Right kidney (tissue), 9 donors: ENCODE measurements at places on chromosomes 2 and 18.

DNA sequence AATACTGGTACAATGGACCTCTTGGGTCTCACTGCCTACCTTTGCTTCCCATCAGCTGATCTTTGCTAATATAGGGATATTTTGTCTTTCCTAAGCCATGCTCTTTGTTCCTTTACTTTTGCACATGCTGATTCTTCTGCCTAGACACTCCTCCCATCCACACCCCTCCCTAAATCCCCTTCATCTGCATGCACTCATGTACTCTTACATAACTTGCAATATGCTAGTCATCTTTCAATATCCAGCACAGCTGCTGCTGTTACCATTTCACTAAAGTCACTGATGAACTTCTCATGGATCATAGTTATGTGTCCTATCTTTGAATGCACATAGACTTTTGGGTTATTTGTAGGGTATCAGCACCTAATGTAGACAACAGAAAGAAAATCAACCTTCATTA is 18.5 kb upstream of the DTNA start:
- DNase-seq, result no peak

- DNase-seq, result no peak
Observed at GRCh38 chr2:194103941-194104659, 1552.9 kb upstream of the SLC39A10 start.

GRCh38 chr2:160289126-160289525 is 89.1 kb upstream of the ITGB6 start:
- no peak for DNase-seq

DNA sequence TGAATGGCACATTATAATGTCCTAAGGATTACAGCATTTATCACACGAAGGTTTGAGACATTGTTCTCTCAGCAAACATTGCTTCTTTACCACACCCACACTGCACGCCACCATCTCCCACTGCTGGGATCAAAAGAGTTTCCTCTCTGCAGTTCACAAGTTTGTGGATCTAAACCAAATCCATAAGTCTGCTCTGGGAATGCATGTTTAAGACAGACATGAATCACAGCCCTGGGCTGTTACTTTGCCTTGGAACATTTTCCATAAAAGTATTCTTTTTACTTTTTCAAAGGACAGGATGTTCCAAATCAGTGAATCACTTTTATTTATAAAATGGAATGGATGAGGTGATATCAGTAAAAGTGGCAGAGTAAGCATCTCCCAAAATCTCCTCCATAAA is 36.1 kb downstream of the STPG4 start:
- DNase-seq, result no peak

DNA sequence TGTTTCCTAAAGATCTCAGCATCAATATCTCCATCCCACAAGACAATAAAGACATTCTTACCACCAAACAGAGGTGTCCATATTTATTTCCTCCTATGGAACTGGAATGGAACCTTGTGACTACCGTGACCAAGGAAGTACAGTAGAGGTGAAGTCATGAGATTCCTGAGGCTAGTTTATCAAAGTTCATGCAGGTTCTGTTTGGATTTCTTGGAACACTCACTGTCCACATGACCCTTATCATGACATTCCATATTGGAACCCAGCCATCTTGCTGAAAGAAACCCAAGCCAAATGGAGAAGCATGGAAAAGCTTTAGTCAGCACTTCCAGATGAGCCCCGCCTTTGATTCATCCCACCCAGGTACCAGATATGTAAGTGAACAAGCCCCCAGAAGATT is 516.0 kb upstream of the POU3F3 start:
- no peak for DNase-seq

DNA sequence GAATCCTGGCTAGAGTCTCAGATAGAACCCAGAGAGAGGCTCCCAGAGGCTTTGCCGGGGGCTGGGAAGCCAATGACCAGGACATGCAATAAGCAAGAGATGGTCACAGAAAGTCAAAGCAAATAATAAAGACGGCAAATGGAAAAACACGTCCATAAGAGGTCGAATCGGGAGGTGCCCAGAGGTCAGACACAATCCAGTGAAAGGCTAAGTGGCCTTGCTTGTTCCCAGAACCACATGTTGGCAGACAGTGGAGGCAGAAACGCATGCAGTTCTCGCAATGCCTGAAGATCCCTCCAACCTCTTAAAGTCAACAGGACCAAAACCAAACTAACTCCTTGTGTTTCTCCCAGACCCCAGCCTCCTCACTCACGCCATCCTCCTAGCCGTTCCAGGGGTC is 3.0 kb downstream of the CYB5A start:
- no peak for DNase-seq

GRCh38 chr18:57629422-57629821 is 7.8 kb upstream of the NARS1 start:
- no peak for DNase-seq

GRCh38 chr18:45166836-45167551 is 448.3 kb upstream of the SLC14A2 start:
- DNase-seq, result no peak

DNA sequence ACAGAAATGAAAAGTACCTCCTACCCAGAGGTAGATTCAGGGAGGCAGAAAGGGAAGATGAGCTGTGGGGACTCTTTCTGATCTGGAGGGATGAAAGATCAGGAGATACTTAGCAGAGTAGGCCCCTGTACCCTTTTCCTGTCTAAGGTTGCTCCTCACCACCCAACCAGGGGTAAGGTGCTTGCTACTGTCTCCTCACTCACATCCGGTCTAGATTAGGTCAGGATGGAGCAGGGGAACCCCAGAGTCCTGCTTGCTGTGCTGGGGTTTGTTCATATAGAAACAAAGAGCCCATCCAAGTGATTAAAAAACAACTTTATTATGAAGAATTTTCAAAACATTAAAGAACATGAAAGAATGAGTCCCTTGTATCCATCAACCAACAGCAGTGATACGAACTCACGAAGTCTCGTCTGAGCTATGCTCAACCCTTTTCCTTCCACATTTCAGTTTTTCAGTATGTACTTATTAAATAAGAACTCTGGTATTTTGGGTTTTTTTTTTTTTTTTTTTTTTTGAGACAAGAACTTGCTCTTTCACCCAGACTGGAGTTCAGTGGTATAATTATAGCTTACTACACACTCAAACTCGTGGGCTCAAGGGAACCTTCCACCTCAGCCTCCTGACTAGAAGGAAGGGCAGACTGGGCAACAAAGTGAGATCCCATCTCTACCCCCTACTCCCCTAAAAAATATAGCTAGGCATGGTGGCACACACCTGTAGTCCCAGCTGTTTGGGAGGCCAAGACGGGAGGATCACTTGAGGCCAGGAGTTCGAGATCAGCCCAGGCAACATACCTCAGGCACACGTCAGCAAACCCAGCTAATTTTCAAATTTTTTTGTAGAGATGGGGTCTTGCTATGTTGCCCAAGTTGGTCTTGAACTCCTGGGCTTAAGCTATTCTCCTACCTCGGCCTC is 28.5 kb upstream of the MCFD2 start:
- no peak for DNase-seq

- DNase-seq, result no peak
Observed at GRCh38 chr18:71038196-71038595, 749.4 kb downstream of the SOCS6 start.

- no peak for DNase-seq
Observed at GRCh38 chr2:239726631-239727181, 298.4 kb downstream of the NDUFA10 start.

DNA sequence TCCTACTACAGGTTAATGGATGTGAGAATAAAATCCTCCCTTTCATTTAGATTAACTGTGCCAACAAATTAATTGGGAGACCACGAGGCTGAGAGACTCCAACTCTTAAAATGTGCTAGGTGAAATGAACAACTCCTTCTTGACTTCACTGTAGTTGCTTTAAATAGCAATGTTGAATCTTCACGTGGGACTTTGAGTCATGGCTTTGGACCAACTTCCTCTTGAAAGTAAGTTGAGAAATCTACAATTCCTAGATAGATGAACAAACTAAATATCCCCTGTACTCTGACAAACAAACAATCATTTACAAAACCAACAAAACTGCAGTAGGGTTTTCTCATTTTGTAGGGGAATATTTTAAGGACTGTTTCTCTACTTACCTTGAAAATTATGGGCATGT is 291.9 kb upstream of the SPRED2 start:
- DNase-seq, result no peak

- DNase-seq, result no peak
Observed at GRCh38 chr2:170123593-170123992, 54.4 kb upstream of the MYO3B start.

- DNase-seq, result no peak
Observed at GRCh38 chr2:51011254-51011653, 20.7 kb downstream of the NRXN1 start.

GRCh38 chr18:69995774-69996173 is 48.1 kb upstream of the CD226 start:
- no peak for DNase-seq

- no peak for DNase-seq
Observed at GRCh38 chr2:210606001-210606400, 49.6 kb downstream of the CPS1 start.

DNA sequence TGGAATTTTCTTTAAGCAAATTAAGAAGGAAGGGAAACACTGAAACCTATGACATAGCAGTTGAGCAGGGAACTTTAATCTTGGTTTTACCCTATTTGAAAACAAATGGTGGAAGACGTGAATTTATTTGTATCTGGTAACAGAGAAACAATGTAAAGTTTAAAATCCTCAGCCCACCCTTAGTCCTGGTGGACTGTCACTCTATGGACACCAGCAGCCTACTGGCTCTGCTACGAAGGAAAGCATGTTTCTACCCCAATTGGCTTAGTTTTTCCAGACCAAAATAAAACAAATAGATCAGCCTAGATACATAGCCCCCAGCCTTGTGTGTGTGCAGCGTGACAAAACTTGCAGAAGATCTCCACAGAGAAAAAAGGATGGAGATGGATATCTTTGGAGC is 7.4 kb downstream of the ZEB2 start:
- no peak for DNase-seq

DNA sequence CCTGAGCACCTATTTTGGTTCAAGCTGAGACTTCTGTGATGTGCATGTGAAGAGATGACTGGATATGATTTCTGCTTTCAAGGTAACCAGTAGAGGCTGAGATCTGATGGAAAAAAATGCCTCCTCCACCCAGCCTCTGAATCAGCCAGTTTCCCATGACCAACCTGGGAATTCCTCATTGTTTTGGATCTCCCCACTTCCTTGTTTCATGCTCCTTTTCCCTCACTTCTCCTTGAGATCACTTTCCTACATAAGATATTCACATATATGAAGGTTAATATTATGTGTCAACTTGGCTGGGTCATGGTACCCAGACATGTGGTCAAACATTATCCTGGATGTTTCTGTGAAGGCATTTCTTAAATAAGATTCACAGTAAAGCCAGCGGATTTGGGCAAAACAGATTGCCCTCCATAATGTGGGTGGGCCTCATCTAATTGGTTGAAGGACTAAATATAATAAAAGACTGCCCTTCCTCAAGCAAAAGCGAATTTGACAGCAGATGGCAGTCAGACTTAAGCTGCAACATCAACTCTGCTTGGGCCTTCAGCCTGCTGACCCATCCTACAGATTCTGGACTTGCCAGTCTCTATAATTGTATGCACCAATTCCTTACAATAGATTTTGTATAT is 379.4 kb downstream of the TNS1 start:
- DNase-seq, result no peak

DNA sequence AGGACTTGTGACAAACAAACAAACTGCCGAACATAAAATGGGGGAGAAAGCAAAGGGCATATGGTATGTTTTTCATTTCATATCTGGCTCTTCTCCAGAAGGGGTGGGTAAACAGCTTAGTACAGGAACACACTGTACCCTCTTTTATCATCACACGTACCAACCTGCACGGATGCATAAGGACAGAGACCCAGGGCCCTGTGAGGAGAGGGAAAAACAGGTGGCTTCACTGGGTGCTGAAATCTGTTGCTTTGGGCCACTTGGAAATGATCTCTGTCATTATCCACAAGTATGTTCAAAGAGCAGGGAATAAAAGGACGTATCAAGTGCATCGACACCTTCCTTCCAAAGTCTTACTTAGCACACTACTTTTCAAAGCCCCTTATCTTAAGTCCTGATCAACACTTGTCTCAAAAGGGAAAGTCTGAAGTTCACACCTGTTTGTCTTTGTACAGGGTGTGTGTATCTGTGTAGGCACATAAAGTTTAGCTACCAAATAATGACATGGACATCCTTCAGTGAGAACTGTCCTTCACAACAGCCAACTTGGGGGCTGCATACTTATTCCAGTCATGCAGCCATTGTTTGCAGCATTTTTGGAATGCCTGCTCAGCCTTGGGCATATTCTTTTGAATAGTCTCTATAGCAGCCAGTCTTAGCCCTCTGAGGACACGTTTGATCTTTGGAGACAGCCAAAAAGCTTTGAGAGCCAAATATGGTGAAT is 60.6 kb downstream of the IRS1 start:
- no peak for DNase-seq

DNA sequence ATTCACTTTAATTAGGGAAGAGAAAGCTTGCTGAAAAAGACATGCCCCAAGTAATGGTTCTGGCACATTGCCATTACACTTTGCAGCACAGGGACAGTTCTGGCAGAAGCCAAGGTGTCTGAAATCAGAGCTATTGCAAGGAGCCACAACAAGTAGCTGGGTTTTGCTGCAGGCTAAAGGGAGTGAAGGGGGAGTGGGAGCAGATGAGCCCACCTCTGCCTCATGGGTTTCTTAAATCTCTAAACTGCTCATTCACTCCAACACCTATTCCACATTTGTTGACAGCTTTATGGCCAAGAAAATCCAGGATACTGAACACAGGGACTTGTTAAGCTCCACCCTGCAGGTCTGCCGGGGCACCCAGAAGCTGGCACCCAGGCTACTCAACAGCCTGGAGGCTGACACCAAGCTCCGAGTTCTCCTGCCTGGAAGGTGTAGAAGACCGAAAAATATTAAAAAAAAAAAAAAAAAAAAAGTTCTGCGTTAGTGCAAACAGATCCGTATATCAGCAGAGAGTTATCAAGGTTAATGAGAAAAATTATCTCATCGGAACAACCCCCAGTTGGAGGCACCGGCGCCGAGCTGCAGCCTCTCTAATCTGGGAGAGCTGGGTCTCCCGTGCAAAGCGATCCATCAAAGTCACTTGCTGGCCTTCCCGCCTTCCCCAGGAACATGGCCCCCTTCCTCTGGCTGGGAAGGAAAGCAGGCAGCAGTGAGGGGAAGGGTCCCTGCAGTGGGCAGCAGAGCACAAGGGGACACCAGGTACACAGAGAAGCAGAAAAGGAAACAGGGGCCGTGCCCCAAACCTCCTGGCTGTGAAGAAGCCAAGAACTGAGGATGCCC is 123.7 kb downstream of the HNMT start:
- DNase-seq, result no peak

- DNase-seq, result no peak
Observed at GRCh38 chr2:230770804-230771203, 58.2 kb downstream of the CAB39 start.
